Peyer's patch (tissue), 4 donors: ENCODE measurements at places on chromosomes 16 and 17. TPM values are rescaled to one million over a fixed set of nuclear protein-coding genes. Genes with fewer than 3 reads are reported as not detected.

The UBTF gene
- total RNA-seq: 66.0 TPM

The VASN gene
- total RNA-seq: 2.1 TPM

The SLFN11 gene
- 3.6 TPM for total RNA-seq

The MT1H gene
- 2,098 TPM for total RNA-seq

The USP32 gene
- total RNA-seq: 31.5 TPM

The SLC52A1 gene
- total RNA-seq: 50.8 TPM

DNA sequence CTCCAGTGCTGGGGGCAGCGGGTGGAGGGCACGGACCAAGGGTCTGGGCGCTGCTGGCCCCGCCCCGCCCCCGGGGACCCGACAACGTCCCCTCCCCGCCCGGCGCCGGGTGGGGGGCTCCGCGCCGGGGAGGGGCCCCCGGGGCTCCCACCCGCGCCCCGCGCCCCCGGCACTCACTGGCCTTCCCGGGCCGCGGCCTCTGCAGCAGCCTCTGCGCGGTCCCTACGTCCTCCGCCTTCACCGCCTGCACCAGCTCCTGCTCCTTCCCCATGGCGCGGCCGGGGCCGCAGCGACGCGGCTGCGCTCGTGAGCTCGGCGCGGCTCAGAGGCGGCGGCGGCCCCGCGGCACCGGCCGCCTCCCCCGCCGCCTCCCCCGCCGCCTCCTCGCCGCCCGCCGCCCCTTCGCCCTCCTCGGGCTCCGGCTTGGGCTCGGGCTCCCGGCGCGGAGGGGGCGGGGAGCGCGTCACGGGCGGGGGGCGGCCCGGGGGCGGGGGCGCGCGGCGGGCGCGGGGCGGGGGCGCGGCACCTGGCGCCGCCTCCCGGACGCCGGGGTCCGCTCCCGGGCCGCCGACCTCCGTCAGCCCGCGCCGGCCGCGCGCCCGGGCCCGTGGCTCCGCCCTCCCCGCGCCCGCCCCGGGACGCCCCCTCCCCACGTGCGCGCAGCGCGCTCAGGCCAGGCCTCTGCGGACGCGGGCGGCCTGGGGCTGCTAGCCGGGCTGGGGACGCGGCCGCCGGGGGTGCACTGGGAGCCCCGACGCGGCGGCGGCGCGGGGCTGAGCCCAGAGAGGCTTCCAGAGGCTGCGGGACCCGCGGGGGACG, at the start of gene CASKIN1:
Gene CASKIN1 (minus strand): TSS at position 444 of the 819 bp plus-strand sequence. CDS start 173 bp downstream, at position 271.
- no peaks in the 10 kb centered on the region for H3K36me3 ChIP-seq
- no peak within 1 kb of the TSS for H3K27ac ChIP-seq
- no peak for DNase-seq
- H3K4me1 ChIP-seq: peaks cover 19% of the 10 kb centered on the region
- H3K4me3 ChIP-seq: peak within 1 kb of the TSS; percentile 64
- no peaks in the 10 kb centered on the region for H3K27me3 ChIP-seq

DNA sequence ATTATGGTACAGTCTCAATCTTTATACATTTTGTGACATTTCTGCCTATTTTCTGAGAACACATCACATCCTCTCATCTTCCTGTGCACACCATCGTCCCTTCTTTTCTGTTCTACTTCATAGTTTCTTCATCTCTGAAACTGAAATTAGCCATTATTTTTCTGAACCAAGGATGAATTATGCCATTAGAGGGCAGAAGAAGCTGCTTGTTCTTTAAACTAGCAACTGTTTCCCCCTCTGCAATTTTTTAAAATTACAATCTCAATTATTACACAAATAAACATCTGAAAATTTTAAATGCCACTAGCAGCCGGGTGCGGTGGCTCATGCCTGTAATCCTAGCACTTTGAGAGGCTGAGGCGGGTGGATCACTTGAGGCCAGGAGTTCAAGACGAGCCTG, 41.3 kb downstream of the RBBP6 start:
- no peak overlapping the region for H3K4me3 ChIP-seq
- H3K27ac ChIP-seq: no peak overlapping the region
- no peak for DNase-seq
- H3K4me1 ChIP-seq: no peaks in the 10 kb centered on the region
- no peaks in the 10 kb centered on the region for H3K27me3 ChIP-seq
- H3K36me3 ChIP-seq: no peaks in the 10 kb centered on the region

DNA sequence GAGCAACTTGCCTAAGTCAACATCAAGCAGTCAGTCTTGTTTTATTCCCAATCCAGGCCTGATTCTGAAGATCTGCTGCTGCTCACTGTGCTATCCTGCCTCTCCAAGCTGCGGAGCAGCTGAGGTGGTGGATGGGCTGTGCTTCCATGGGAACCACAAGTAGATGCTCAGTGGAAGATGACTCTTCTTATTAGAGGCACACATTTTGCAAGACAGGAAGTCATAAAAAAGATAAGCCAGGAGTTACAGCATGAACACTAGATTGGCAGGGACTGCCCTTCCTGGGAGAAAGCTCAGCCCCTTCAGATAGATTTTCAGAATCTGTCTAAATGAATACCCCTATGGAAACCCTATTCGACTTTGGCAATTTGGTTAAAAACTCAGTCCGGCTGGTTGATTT, 143.1 kb downstream of the SHISA6 start:
- H3K36me3 ChIP-seq: no peaks in the 10 kb centered on the region
- DNase-seq: no peak
- H3K4me3 ChIP-seq: no peak overlapping the region
- no peaks in the 10 kb centered on the region for H3K4me1 ChIP-seq
- H3K27ac ChIP-seq: no peak overlapping the region

DNA sequence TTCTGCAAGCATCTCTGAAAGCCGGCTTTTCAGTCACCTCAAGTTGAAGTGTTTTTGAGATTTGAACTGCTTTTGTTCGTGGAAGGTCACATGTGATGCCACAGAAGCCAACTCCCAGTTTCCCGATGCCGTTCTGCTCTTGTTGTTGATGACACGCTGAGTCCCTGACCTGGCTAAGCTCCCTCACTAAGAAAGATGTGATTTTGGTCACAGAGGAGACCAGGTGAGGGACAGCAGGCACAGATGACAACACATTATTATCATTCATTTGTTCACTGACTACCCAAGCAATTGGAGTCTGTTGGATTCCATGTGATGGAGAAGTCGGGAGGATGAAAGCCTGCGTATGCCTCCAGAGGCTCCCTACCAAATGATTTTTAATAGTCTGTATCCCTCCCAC, 822.4 kb upstream of the RBFOX1 start:
- no peak overlapping the region for H3K4me3 ChIP-seq
- H3K4me1 ChIP-seq: no peaks in the 10 kb centered on the region
- no peaks in the 10 kb centered on the region for H3K36me3 ChIP-seq
- H3K27me3 ChIP-seq: no peaks in the 10 kb centered on the region
- DNase-seq: no peak
- no peak overlapping the region for H3K27ac ChIP-seq

DNA sequence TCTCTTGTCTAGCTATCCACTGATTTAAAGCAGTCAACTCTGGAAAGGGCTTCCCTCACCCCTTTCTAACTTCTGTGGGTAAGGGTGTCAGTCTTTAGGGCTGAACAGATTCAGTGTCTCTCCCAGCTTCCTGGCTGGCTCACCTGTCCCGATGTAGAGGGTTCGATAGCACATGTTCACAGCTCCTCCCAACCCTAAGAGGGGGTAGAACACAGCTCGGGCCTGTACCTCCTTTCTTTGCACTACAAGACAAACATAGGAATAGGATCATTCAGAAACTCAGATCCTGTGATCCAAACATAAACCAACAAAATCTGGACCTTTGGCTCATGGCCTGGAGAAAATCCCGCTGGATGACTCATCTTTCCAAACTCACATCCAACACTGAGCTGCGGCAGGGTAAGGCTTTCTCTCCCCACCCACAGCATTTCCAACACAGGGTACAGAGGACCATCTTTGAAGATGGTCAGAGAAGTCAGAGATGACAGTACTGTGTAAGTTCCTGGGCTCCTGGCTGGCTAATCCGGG, 5.8 kb upstream of the DHRS13 start:
- H3K4me3 ChIP-seq: no peak overlapping the region
- no peak for DNase-seq
- H3K36me3 ChIP-seq: no peaks in the 10 kb centered on the region
- peaks cover 5% of the 10 kb centered on the region for H3K4me1 ChIP-seq
- no peaks in the 10 kb centered on the region for H3K27me3 ChIP-seq
- H3K27ac ChIP-seq: peak overlapping the region; percentile 6

GRCh38 chr17:690361-690760, 24.3 kb downstream of the VPS53 start:
- no peak overlapping the region for H3K27ac ChIP-seq
- H3K4me1 ChIP-seq: no peaks in the 10 kb centered on the region
- peaks cover 68% of the 10 kb centered on the region for H3K36me3 ChIP-seq
- H3K27me3 ChIP-seq: no peaks in the 10 kb centered on the region
- no peak overlapping the region for H3K4me3 ChIP-seq

GRCh38 chr17:38906460-38907228, 18.8 kb upstream of the LASP1NB start:
- H3K36me3 ChIP-seq: peaks cover 68% of the 10 kb centered on the region
- no peaks in the 10 kb centered on the region for H3K4me1 ChIP-seq
- H3K27me3 ChIP-seq: no peaks in the 10 kb centered on the region
- DNase-seq: no peak
- no peak overlapping the region for H3K4me3 ChIP-seq
